ENCODE measurements at places on chromosomes 3 and 15.

DNA sequence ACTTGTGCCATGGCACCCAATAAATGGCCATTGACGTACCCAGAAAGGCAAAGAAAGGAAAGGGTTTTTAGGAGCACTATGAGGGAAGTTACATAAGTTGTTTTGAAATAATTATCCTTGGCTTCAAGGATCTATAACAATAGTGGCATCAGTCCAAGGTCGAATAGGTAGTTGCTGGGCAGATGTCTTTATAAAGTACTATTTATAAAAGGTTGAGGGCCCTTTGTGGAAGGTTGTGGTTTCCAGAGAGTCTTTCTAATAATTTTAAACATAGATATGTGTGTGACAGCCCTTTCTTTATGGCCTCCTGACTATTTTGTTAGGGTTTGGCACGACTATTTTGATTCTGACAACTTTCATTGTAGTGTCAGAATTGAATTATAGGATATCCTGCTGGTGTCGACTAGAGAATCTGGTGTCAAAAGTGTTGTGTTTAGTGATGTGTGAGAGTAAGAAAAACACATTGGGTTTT, 260.5 kb downstream of the PYDC2 start:
- DNase-seq: no peak

DNA sequence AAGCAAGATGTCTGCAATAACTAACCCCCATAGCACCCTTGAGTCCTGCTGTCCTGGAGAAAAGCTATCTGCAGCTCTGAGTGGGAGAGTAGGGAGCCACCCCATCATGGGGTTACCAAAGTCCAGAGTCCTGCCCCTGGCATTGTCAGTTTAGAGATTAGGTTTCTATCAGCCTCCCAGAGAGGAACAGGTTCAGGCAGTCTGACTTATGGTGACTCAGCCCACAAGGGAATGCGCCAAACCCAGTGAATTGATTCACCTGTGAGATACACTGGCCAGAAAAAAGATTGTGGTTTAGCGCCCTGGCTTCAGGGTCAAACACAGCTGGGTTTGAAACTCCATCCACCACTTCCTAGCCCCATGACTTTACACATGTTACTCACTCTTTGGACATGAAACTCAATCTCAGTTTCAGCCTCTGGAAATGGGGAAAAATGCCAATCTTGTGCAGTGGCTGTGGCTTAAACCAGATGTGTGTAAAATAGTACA, 263.6 kb upstream of the HES1 start:
- no peak for DNase-seq

DNA sequence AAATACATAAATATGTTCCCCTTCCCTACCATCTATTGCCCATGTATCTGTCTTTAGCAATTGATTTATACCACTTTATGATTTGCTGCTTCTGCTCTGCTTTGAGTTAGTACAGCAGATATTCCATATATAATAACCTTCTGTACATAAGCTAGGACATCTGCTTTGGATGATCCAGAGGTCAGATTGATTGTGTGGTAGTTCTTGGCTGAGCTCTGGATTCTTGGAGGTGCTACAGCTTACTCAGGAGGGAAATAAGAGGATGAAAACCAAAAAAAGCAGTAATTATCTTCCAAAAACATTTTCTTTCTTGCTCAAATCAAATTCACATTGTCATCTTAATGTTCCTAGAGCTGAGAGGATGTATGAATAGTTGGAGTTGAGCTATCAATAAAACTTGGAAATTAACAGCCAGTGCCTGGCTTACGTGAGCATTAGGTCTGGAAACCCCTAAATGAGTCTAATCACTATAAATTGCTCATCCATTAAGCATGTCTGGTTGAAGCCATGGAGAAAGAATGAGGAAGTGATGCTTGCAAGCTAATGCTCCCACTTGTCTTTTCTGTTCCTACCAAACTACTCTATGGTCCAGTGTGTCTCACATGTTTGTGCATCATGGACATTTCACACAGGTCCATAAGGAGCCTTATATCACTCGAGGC, 36.3 kb upstream of the TMEM42 start:
- DNase-seq: no peak

GRCh38 chr15:88250826-88251225, 5.7 kb downstream of the NTRK3 start:
- DNase-seq: no peak

DNA sequence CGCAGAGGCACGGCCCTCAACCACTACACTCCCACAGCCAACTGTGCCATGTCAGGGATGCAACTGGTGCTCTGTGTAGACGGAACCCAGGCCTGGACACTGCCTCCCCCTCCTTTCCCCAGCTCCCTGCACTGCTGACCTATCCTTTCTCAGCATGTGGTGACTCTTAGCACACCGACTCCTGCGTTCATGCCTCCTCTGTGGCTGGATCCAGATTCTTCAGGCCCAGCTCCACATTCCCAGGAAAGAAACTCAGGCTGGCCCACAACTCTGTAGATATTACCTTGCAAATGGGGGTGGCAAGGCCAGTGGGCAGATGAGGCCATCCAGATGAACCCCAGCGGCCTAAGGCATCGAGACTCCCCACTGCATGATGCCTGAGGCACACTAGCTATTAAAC, 272.7 kb downstream of the OCA2 start:
- DNase-seq: no peak

DNA sequence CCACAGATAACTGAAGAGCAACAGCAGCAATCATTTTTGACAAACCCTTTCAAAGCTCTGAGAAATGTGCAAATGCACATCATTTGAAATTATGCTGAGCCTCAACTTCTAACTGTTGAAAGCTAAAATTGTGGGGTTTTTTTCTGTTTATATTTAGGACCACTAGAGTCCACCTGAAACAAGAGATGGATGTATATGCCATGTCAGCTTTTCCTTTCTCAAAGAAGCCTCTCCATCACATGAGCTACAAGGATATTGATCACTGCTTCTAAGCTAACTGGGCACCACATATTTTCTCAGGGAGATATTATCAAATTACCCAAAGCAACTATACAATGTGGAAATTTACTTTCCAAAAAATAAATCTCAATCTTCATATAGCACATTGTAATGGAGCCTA, 498.6 kb upstream of the ZNF385D start:
- no peak for DNase-seq

DNA sequence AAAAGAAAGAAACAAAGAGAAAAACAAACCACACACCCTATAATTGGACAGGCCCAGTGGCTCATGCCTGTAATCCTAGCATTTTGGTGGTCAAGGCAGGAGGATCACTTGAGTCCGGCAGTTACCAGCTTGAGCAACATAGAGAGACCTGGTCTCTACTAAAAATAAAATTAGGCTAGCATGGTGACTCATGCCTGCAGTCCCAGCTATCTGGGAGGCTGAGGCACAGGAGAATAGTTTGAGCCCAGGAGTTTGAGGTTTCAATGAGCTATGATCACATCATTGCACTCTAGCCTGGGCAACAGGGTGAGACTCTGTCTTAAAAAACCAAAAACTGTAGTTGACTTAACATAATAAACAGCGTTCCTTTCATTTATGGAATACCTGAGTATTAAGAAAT, 72.3 kb upstream of the ST3GAL6 start:
- DNase-seq: no peak

DNA sequence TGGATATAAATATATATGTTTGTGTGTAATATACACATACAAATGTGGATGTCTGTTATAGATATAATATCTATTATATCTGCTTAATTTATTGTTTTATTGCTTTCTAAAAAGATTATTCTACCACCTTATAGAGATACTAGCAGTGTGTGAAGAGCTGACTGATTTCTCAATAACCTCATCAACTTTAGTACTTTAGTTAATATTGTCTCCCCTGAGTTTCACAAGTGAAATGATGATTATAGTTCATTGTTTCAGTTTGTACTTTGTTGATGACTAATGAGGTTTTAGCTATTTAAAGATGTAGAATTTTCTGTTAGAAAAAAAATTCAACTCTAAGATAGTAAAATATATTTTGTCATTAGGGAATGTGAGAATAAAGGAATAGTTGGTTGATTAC, 11.4 kb downstream of the RSRC1 start:
- DNase-seq: no peak

All from heart left ventricle (tissue), 16 donors.